Activated CD4-positive, alpha-beta T cell treated with anti-CD3 and anti-CD28 coated beads, Interleukin-2, amount 50 U/mL, for 24 hours (primary cell): ENCODE measurements at places on chromosomes 2 and 18.
A peak's percentile ranks its signal among the peaks of the same experiment; 100 is the strongest.

DNA sequence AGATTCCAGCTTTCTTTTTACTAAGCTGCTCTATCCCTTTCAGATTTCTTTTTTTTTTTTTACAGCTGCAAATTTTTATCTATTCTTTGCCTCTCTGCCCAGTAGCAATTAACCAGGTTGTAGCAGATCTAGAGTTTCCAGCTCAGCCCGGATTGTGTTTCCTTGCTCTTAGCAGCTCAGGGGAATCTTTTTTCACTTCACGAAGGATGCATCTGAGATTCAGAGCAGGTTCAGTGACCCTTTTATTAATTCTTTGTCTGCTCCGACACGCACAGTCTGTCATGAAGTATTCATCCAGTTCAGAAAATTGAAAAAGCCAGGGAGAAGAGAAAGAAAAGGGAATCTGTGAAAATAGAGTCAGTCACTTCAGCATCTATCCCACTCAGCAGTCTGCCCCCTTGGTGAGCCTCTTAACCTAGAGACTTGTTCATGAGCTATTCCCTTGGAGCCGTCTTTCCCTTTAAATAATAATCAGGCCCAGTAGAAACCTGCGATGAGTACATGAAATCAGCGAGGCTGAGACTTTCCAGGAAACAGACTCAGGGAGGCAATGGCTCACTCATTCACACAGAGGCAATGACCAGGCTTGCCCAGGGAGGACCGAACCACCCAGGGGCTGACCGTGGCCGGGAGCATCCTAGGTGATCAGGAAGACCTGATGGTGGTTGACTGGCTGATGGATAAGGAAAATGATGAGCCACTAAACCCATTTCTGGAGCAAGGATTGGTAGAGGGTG lies 103.4 kb upstream of the ITGA6 start:
- no peak for DNase-seq

- DNase-seq: no peak
Measured at GRCh38 chr2:127100251-127101047, 6.5 kb downstream of the BIN1 start.

DNA sequence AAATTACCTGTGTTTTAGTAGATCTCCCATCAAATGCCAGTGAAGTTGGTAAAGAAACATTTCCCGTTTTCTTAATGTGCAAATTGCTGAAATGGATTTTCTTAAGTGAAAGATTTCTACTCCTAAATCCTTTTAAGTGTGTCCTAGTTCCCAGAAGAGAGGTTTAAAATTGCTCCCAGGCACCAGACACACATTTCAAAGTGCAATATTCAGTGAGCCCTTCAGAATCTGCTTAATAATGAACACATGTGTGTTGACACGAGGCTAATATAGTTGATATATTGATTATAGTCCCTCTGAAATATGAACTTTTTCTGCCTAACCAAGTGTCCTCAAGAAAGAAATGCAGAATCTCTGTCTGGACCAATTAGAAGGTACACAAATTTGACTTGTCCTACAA lies 861.7 kb upstream of the CNTNAP5 start:
- no peak for DNase-seq

GRCh38 chr2:211416373-211416772 lies 860.0 kb downstream of the CPS1 start:
- no peak for DNase-seq

DNA sequence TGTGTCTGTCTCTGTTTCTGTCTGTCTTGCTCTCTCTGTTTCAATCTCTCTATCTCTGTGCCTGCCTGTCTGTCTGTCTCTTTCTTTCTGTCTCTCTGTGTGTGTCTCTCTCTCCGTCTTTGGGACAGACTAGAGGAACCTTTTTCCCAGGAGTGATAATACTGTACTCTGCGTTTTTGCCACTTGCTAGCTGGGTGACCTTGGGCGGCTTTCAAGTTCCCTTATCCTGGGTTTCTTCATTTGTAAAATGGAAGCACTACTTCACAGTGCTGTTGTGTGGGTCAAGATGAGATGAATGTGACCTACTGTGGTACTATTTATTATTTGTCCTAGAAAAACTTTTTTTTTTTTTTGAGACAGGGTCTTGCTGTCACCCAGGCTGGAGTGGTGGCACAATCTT lies 42.4 kb downstream of the HPCAL1 start:
- no peak for DNase-seq

DNA sequence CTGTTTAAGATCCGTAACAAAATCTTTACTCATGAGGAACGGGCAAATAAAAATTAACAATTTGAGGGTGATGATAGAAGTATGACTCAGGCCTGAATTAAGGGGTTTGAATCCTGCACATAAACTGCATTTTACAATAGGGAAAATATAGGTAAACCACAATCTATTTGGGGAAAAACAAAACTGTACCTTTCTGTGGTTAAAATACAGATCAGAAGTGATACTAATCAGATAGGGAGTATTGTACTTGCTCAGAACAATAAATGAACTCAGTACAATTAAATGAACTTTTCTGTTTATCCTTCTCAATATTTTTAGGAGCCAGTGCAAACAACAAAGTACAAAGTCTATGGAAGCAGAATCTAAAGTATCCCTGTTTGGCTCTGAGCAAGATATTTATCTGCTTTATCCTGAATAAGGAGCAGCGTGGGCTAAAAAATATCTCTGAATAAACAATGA lies 287.3 kb downstream of the ZNF385B start:
- no peak for DNase-seq

DNA sequence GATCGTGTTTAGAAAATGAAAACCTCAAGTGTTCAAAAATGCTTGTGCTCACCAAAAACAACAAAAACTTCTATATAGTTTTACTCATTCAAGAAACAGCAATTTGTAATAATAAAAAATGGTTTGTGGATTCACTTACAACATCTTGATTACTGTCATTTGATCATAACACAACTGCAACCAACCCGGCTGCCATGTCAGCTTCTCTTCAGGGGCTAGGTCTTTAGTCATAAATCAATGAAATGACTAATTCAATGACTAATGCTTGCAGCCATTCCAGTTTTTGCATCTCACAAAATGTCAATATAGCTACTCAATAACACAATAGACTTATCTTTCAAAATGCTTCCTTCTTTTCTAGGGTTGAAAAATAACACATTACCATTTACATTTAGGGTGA lies 128.0 kb downstream of the OLA1 start:
- peak; percentile 2 for DNase-seq

- DNase-seq: no peak
Measured at GRCh38 chr18:37362158-37362890, 203.3 kb downstream of the CELF4 start.

GRCh38 chr2:8332646-8333045 lies 349.2 kb upstream of the ID2 start:
- DNase-seq: no peak

DNA sequence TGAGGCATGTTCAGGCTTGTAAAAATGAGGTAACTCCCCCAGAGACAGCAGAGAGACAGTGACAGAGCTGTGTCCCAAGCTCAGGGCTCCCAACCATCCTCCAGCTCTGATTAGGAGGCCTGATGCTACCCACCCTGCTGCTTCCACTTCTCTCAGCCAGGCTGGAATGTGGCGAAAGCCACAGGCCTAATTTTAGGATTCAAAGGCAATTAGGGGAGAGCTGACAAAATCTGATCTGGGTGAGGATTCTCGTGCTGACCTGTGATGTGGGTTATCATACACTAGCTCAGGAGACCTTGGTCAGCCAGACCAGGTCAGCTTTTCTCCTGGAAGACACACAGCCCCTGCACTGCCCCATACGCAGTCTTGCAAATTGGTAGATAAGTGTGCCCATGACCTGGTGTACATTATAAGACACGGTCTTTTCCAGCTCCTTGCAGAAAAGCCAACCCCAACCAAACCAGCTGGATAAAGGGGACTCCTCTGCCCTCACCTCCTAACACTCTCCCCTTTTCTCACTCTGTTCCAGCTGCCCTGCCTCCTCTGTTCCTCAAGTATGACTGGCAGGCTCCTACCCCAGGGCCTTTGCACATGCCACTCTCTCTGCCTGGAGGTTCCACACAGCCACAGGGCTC lies 225.9 kb downstream of the MGAT5 start:
- no peak for DNase-seq

DNA sequence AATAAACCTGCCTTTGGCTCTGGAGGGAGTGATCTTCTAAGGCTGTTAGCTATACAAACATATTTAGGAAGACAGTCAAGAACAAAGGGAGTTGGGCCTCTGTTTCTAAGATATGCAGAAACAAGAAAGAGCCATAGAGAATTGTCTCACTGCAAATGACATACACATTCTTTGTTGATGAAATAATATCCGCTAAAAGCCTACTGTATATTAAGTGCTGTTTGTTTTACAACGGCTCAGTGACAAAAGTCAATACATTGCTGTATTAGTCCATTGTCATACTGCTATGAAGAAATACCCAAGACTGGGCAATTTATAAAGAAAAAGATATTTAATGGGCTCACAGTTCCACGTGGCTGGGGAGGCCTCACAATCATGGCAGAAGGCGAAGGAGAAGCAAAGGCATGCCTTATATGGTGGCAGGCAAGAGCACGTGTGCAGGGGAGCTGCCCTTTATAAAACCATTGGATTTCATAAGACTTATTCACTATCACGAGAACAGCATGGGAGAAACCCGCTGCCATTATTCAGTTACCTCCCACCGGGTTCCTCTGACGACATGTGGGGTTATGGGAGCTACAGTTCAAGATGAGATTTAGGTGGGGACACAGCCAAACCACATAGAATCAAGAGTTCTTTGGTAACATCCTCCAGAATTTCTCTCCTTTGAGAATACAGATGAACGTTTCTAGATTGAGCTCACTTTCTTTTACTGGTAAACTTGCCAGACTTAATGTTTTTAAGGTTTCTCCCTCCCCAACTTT lies 157.8 kb downstream of the PIK3C3 start:
- no peak for DNase-seq

DNA sequence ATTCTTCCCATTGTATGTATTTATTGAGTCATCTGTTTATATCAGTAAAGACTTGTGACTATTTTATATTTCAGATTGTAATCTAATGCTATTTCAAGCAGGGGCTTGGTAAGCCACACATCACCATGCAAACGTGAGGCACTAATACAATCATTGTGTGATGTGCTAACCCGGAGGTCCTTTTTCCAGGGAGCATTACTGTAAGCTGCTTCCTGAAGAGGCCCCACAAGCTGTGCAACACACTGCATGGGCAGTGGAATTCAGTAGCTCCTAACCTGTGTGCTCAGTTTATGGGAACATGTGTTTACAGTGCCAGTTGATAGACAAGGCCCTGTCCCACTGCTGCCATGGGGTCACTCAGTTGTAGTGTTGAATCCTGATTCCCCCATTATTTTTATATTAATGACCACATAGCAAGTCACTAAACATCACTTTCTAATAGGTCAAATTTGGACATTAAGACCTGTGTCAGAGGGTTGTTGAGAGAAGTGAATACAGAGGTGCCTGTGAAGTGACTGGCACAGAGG lies 162.9 kb downstream of the FHOD3 start:
- no peak for DNase-seq

- DNase-seq: no peak
Measured at GRCh38 chr2:100275200-100275589, 47.1 kb downstream of the LONRF2 start.

DNA sequence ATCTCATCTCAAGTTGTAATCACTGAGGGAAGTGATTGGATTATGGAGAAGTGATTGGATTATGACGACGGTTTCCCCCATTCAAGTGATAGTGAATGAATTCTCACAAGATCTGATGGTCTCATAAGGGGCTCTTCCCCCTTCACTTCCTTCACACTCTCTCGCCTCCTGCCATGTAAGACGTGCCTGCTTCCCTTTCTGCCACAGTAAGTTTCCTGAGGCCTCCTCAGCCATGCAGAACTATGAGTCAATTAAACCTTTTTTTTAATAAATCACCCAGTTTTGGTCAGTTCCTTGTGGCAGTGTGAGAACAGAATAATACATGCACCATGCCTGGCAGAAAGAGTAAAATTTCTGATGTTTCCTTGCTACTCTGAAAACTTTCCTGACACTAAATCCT lies 36.6 kb downstream of the CEP68 start:
- no peak for DNase-seq

DNA sequence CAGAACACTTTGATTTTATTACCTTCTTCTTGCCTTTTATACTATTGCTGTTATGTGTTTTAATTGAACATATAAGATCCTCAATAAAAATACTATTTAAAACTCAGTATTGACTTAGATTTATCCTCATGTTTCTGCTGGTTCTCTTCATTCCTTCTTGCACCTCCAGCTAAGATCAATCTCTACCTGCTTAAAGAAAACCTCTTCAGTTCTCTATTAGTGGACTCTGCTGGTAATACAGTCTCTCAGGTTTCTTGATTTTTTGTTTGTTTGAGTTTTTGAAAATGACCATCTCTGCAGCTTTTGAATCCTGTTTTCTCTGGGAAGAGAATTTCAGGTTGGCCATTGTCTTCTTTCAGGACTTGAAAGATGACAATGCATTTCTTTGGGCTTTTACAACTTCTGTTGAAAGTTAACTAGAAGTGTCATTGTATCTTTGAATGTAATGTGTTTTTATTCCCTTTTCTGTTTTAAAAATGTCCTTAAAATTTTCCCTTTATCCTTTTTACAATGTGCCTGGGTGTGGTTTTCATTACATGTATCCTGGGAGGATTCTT lies 29.8 kb upstream of the TMEM131 start:
- no peak for DNase-seq

DNA sequence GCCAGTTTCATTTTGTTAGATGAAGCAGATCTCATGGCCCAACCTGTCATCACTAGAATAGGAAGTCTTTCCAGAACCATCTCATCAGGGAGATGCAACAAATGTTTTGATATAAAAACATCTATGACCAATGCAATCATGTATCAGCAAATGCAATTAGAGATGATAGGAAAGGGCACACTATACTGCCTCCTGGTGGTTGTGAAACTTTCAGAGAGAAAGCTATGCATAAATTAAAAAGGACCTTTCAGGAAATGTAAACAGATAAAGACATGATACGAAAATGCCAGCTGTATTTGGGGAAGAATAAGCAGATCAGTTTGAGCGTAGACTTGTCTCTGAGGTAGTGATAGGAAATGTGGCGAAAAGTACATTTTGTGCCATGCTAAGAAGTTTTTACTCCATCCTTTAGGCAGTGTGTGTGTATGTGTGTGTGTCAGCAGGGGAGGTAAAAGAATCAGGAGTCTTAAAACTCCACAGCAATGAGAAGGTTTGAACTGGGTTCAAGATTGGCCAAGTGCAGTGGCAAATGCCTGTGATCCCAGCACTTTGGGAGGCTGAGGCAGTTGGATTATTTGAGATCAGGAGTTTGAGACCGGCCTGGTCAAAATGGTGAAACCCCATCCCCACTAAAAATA lies 479.3 kb downstream of the CPS1 start:
- no peak for DNase-seq

GRCh38 chr2:56337342-56337741 lies 153.6 kb downstream of the CCDC85A start:
- DNase-seq: no peak

DNA sequence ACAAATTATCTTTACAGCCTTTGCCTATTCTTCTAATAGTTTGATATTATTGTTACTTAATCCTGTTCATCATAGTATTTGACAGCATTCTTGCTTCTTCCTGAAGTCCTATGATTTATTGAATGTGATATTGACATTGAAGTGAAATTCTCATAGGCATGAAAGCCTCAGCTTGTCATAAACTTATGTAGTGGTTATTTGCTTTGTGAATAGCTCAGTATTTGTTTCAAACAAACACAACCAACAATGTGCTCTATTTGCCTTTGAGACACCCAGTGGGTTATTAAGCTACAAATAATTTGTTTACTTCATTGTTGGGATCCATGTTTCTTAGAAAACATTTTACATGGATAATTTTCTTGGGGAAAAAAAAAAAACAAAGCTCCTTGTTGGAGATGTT lies 57.2 kb downstream of the TTC39C start:
- DNase-seq: no peak

GRCh38 chr2:230658877-230659652 lies 53.6 kb upstream of the CAB39 start:
- DNase-seq: peak; percentile 47
